Right hindlimb (tissue), 1 donor: ENCODE measurements at places on chromosomes 1 and 21.

- DNase-seq: no peak
These were observed 30.1 kb upstream of the SRP9 start for GRCh38 chr1:225747566-225747965.

GRCh38 chr1:11280719-11281376, 7.8 kb downstream of the UBIAD1 start:
- DNase-seq: no peak

DNA sequence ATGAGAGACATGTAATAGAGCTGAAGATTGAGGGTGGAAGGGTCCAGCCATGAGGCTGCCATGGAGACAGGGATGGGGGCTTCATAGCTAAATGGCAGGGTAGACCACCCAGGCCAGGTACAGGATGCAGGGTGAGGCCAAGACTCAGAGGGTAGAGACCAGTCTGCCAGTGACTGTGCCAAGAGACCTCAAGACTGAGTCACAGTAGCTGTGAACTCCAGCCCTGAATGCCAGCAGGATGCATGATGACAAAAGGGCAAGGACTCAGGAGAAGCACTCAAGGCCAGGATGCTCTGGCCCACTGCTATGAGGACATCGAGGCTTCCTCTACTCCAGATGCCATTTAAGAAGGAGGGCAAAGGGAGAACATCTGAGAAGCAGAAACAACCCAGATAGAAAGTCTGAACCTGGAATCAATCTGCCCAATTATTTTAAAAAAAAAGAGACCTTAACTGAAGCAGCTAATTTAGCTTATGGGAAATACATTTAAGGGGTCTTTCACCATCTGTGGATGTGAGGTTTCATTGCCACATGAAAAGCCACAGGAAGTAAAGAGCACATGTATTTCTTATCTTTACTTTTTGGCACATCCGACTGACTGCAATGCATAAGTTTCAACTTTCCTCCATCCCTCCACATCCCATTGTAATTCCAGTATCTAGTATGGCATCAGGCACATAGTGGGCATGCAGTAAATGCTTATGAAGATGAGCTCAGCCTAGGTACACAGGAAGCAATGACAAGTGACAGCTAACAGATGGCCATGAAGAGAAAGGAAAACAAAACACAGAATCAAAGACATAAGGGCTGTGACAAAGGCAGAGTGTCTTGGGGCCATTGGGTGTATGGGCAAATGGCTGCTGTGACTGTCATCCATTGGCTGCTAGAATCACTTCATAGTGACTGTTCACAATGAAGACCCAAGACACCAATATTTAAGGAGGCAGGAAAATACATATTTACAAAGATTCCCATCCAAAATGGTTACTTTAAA, 40.2 kb downstream of the SUSD4 start:
- DNase-seq: no peak

- no peak for DNase-seq
These were observed 7.3 kb downstream of the SYTL1 start for GRCh38 chr1:27348861-27349783.

- DNase-seq: no peak
These were observed 32.7 kb upstream of the TMEM125 start for GRCh38 chr1:43237121-43237520.

GRCh38 chr1:19457607-19458006, 27.7 kb downstream of the CAPZB start:
- no peak for DNase-seq

DNA sequence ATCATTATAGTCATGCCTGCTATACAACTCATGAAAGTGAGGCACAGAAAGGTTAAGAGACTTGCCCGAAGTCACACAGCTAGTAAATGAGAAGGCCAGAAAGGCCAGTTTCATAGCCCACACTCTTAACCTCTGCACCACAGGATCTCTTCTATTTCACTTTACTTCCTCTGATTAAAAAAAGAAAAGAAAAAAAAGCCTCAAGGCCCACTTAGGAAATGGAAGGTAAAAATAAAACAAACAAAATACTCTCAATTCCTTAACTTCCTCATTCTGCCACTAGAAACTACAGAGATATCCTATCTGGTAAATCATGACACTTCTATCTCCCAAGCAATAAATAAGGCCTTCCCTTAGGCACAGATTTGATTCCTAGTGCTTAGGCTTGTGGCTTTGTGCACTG, 7.6 kb upstream of the ENAH start:
- no peak for DNase-seq

DNA sequence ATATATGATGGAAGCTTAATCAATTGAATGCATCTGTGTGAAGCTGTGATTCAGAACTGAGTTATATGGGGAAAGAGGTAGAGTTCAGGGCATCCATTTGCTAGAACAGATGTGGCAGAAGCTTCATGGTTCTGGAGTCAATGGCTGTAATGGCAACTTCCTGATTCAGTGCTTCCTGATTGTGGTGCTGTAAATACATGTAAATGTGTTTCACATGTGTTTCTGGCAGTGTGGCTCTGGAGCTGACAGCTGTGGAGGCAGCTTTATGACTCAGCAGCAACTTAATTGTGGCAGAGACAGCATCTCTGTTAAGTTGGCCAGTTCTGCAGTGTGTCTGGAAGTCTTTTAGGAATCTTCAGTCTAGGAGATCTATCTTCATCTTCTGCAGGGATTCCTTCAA, 226.6 kb upstream of the ZRANB2 start:
- DNase-seq: peak; percentile 44

DNA sequence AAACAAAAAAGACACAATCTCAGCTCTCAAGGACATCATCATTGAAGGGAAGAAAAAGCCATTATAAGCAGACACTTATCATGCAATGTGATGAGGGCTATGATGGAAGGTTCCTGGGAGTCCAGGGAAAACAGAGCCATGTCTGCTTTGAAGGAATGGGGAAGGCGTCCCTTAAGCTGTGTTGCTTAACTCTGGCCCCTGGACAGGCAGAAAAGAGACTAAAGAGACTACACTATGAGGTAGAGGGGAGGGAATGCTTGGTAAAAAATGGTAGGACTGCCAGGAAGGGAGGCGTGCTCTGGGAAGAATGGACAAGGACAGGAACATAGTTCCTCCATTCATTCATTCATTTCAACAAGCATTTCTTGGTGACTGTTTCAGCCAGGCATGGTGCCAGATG, 21.2 kb downstream of the ASAP3 start:
- no peak for DNase-seq

DNA sequence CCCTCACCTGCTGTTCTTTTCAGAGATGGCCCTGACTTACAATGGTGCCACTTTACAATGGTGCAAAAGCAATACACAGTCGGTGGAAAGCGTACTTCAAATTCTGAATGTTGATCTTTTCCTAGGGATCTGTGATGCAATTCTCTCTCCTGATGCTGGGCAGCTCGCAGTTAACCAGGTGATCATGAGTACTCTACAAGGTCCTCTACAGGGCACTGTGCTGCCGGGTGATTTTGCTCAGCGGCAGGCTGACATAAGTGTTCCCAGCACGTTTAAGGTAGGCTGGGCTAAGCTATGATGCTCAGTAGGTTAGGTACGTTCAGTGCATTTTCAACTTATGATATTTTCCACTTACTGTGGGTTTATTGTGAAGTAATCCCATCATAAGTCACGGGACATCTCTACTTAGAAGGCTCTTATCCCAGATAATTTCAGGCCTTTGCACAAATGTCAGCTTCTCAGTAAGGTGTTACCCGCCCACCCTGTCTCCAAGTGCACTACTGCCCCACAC, 126.5 kb downstream of the KCNN3 start:
- no peak for DNase-seq

- no peak for DNase-seq
These were observed 124.4 kb downstream of the SPATA46 start for GRCh38 chr1:162252214-162252613.

DNA sequence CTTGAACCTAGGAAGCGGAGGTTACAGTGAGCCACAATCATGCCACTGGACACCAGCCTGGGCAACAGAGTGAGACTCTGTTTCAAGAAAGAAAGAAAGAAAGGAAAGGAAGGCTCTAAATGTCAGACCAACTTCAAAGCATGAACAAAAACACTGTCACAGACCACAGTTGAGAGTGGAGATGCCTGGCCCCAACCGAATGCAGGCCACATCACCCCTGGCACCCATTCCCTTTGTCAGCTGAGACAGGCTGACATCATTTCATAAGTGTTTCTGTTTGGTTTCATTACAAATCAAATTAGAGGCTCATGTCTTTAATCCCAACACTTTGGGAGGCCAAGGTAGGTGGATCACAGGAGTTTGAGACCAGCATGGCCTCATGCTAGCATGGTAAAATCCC, 28.6 kb upstream of the NADK start:
- DNase-seq: no peak

DNA sequence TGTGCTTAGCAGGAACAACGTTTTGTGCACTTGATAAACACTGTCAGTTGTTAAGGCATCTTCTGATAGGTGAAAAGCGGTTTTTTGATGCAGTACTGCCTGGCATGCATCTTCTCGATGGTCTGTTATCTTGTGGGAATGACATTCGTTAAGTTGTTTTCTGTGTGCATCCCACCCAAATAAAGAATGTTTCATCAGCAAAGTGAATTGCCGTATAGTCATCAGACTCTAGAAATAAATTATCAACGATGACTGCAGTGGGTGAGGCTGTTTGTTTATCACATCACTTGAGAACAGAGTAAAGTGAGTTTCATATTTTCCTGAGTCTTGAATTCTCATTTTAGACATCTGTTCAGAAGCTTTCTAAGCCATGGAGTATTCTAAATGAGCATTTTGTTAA, 34.1 kb downstream of the NFIA start:
- DNase-seq: no peak

DNA sequence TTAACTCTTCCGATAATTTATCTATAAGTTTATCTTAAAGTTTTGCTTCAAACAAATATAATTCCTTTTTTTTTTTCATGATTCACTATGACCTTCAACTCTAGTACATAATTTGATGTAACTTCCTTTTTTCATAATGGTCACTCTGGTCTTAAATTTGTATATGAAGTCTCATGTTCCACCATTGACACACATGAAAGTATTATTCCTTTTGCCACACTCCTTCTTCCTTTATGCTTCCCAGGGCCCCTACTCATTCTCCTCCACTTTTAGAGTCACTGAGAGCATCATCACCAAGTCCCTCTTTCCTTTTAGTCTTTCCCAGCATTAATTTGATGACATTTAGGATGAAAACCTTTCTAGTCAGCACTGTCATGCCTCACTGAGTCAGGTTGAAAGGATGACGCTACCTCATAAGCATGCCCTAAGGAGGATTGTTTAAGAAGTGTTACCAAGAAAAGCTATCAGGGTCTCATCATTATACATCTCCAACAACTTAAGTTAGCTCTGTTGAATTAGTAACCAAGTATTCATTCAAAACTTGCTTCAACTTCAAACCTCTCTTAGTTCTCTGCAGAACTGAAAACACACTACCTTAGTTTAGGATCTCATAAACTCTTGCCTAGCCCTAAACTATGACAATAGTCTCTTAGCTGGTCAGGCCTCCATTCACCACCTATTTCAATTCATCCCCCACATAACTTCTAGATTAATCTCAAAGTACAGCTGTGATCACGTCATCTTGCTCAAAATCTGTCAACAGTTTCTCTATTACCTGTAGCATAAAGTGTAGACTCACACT, 14.5 kb downstream of the AUNIP start:
- no peak for DNase-seq

DNA sequence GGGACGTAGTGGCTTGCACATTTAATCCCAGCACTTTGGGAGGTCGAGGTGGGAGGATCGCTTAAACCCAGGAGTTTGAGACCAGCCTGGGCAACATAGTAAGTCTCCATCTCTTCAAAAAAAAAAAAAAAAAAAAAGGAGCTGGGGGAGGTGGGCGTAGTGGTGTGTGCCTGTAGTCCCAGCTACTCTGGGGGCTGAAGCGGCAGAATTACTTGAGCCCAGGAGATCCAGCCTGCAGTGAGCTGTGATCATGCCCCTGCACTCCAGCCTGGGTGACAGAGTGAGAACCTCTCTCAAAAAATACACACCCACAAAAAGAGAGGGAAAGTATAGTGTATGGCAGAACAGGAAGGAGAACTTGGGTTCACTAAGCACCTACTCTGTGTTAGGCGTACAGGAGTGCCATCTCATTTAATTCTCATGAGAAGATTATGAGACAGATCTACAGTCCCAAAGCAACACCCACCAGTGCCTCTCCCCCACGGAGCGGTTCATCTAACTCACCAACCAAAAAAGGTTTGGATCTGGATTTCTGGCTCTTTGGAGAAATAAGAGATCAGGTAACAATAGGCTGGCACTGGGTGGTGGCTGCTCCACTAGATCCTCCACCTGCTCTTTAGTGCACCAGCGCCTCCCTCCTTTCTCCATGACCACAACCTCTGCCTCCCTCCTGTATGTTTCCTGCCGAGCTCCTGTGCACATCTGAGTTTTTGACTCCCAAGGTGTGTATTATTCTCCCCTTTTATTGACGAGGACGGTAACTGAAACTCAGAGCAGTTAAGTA, 1.4 kb upstream of the TRAF5 start:
- DNase-seq: no peak

- no peak for DNase-seq
These were observed 345.0 kb downstream of the NPHP4 start for GRCh38 chr1:5647234-5647633.

- DNase-seq: no peak
These were observed 37.9 kb upstream of the RC3H1 start for GRCh38 chr1:174060090-174060489.

GRCh38 chr1:95046359-95046758, 26.4 kb downstream of the ALG14 start:
- DNase-seq: no peak

DNA sequence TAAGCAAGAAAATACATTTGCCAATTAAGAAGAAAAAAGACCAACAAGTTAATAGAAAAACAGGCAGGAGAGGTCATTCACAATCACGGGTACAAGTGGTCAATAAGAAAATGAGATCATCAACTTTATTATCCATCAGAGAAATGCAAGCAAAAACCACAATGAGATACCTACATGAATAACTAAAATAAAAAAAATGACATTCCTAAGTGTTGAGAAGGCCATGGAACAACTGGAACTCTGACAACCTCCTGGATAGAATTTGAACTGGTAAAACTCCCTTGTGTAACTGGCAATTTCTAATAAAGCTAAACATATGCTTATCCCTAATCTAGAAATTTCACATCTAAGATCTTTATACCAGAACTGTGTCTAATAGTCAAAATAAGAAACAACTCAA, 135.4 kb upstream of the BACE2 start:
- no peak for DNase-seq

DNA sequence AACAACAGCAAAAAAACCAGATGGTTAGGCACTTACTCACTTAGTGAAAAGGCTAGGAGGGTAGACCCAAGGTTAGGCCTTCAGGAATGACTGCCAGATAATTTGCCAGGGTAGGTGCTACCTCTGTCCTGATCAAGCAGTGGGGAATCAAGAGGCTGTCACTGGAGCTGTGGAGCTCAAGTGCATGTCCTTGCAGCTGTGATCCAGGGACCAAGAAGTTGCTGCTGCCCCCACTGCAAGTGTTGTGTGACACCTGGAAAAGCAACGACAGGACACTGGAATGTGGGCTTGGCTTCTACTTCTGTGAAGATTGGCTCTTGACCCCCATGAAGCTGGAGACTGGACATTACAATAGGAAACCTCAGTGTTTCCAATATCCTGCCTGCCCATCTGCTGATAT, 72.1 kb downstream of the PEX14 start:
- no peak for DNase-seq

- no peak for DNase-seq
These were observed 293.0 kb upstream of the PLXNA2 start for GRCh38 chr1:208537198-208537597.
